Activated CD4-positive, alpha-beta T cell treated with anti-CD3 and anti-CD28 coated beads, Interleukin-2, amount 10 ng/mL, durations not matched to agents 7 days and 5 days (primary cell): ENCODE measurements at places on chromosomes 3 and 15. TPM values are rescaled to one million over a fixed set of nuclear protein-coding genes. Genes with fewer than 3 reads are reported as not detected.

Gene FRMD4B
- 8.2 TPM for total RNA-seq

Gene LSMEM2
- not detected for total RNA-seq

Gene RBSN
- total RNA-seq: 20.5 TPM

Gene MYLK
- 0.15 TPM for total RNA-seq

Gene CAND2
- 0.98 TPM for total RNA-seq

Gene FSIP1
- total RNA-seq: 0.48 TPM

Gene ITIH3
- total RNA-seq: not detected

Gene VEPH1
- total RNA-seq: not detected

Gene PAK6
- total RNA-seq: 0.47 TPM

Gene TADA3
- total RNA-seq: 77.6 TPM

Gene DZIP1L
- total RNA-seq: 0.37 TPM

GRCh38 chr3:4948395-4948794 is 30.8 kb upstream of the BHLHE40 start:
- DNase-seq: no peak

DNA sequence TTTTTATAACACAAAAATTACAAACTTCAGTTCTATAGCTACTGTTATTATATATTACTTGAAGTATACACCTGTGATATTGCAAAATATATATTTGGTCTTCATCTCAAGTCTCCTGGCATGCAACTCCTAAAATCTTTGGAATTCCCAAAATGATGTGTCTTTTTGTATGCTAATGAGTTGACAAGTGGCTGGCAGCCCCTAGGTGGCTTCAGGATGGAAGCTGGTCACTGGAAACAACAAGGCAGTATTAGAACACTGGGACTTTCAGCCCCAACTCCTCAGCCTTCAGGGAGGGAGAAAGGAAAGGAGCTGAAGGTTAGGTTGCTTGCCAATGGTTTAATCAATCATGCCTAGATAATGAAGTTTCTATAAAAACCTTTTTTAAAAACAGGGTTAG is 112.0 kb downstream of the SCAPER start:
- DNase-seq: no peak

DNA sequence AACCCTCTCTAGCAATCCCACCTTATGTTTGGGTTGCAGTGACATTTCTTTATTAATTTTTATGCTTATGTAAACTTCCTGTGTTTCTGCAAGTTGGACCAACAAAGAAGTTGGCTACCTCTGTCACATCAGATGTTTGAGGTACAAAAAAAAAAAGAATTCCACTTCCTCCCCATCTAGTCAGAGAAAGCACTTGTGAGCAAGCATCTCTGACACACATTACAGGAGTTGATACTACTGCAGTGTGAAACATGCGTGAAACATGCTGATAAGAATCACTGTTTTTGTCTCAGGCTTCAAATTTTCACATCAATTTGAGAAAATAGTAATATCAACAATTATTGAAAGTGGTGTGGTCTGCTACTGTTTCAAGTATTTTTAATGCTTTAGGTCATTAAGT is 1.3 kb downstream of the SCAANT1 start:
- DNase-seq: peak; percentile 27

DNA sequence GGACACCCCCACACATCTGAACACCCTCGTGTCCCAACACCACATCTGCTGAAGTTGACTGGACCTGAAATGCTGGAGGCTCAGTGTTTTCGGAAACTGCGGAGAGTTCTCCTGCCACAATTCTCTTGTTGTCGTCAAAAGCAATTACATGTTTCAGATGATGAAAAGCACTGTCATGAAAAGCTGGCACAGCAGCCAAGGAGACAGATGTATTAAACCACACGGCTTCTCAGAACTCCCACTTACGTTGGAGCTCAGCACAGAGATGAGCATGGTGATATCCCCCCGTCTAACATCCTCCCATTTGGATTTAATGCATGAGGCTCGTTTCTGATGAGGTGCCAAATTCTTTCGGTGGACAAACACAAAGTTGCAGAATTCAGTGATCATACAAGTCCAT is 180.1 kb downstream of the RORA start:
- no peak for DNase-seq

- no peak for DNase-seq
Measured at GRCh38 chr15:77546050-77546501, 86.6 kb downstream of the LINGO1 start.

GRCh38 chr3:126307591-126308393 is 49.4 kb downstream of the KLF15 start:
- no peak for DNase-seq

DNA sequence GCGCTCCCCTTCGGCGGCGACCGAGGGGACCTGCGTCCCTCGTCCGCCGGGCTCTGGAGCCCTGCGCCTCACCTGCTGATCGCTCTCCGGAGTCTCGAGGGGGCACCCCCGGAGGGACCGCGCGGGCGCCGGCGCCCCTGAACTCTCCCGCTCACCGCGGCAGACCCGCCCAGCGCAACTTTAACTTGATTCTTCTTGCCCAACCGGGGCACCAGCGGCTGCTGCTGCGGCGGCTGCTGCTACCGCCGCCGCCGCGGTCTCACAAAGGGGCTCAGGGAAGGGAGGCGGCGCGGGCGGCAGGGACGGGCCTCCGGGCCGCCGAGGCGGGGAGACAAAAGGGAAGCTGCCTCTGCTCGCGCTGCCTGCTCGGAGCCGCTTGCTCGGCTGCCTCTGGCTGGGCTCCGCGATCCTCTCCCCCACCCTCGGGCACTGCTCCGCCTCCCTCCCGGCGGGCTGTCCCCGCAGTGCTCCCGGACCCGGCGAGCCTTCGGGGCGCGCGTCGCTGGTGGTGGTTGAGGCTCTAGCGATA is at the start of gene PPM1L:
Gene PPM1L, plus strand, starts transcription at position 456 of the 529 bp plus-strand sequence.
- DNase-seq: peak; percentile 62

DNA sequence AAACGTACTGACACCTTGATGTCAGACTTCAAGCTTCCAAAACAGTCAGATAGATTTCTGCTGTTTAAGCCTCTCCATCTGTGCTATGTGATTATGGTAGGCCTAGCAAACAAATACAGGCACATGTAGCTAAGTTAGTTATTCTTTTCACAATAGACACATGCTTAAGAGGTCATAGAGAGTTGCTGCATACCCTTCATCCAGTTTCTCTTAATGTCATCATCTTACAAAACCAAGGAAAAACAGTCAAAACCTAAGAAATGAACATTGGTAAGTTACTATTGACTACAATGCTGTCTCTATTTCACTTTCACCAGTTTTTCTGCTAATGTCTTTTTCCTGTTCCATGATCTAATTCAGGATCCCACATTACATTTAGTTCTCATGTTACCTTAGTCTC is 946.8 kb downstream of the TUSC7 start:
- DNase-seq: no peak

GRCh38 chr3:11088831-11089230 is 65.5 kb upstream of the HRH1 start:
- DNase-seq: no peak

DNA sequence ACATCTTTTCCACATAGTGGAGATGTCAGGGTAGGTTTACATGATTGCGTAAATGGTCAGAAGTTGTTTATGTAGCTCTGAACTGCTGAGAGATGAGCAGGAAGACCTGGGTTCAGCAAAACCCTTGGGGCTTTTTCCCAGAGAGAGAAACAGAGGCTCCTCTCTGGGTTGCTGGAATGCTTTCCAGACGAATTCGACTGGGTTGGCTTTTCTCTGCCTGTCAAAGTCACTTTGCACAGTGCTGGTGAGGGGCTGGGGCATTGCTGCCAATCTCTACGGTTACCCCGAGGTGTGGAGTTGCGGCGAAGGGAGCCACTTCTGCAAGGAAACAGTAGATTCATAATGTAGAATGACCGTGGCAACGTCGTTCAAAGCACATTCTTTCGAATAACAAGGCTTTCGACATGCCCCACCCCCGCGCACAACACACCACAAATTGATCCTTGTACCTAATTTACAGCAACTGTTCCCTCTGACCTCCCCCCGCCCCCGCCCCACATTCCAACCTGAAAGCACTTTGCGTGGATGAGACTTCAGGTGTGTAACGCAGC is 950 bp upstream of the CNTN4 start:
- DNase-seq: no peak

GRCh38 chr3:39505866-39506742 is 38.6 kb downstream of the MOBP start:
- DNase-seq: no peak

DNA sequence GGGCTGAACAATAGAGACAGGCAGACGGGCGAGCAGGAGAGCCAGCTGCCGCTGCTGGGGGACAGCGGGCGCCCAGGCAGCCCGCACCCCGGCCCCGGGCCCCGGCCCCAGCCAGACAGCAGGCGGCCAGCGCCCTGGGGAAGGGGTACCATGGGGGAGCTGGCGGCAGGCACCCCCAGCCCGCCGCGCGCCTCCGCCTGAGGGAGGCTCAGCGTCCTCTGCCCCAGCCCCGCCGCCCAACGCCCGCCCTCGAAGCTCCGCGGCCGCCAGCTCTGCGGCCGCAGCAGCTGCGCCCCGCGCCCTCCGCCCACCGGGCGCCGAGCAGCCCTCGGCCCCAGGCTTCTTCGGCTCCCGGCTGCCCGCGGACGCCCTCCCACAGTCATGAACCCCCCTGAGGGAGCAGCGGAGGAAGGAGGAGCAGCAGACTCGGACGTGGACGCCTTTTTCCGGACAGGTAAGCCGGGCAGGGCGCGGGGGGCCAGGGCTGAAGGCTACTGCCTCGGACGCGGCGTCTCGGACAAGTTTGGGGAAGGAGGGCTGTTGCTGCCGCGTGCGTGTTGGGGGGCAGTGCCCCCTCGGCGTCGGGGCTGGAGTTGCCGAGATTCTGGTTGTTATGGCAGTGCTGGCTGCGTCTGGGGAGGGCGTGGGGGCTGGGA is 41.6 kb upstream of the ROPN1 start:
- no peak for DNase-seq

DNA sequence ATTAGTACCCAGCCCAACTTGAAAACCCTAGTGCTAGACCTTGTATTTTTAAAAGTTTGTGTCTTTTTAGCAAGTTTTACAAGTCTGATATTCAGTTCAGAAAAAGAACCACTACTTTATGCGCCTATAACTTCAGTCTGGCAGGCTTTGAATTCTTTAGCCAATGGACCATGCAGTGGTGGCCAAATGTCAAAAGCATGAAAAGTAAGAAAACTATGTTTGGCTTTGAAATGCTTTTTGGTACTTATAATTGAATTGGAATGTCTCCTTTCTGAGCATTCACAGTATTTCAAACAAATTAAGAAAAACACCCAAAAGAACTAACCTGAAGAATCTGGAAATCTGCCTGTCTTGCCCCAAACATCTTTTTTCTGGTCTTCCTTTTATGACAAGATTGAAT is 12.8 kb downstream of the WDR48 start:
- no peak for DNase-seq

DNA sequence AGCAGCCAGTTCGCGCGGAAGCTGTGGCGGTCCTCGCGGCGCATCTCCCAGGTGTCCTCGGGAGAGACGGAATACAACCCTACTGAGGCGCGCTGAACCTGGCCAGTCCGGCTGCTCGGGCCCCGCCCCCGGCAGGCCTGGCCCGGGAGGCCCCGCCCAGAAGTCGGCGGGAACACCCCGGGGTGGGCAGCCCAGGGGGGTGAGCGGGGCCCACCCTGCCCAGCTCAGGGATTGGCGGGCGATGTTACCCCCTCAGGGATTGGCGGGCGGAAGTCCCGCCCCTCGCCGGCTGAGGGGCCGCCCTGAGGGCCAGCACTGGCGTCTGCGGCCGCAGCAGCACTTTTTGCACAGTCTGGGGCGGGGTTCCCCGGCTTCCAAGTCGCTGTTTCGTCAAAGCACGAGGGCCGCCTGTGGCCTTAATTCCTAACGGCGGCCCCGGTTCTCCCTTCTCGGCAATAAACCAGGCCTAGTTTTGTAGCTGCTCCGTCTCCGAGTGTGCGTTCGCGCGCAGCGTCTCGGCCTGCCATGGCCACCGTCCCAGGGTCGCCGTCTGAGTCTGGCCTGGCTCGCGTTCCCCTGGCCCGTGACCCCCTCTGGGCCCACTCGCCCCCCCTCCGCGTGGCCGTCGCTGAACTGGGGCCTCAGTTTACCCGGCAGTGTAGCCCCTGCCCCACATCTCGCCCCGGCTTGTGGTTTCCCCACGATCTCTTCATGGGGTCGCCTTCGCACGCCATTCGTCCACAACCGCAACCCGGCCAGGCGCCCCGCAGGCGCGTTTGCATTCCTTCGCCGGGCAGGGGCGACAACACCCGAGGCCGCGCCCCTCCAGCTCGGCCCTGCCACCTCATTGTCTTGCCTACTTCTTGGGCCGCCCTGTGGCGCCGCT is 30.0 kb downstream of the NBEAL2 start:
- DNase-seq: peak; percentile 66

GRCh38 chr15:86183596-86184491 is 104.2 kb downstream of the AGBL1 start:
- no peak for DNase-seq

DNA sequence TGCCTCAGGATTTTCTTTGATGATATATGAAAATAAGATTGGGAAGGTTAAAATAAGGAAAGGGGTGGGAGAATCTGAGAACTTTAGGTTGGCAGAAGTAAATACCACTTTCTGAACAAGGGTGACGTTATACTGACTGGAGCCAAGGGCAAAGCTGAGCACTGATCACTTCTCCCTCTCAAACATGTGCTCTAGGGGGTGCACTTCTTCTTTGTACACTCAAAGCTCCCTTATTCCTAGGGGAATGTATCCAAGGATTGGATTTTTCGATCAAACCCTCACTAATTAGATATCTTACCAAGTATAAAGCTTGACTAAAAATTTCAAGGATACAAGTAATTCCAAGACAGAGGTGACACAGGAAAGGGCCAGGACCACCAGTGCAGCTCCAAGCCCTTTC is 243.9 kb upstream of the UMPS start:
- DNase-seq: no peak

DNA sequence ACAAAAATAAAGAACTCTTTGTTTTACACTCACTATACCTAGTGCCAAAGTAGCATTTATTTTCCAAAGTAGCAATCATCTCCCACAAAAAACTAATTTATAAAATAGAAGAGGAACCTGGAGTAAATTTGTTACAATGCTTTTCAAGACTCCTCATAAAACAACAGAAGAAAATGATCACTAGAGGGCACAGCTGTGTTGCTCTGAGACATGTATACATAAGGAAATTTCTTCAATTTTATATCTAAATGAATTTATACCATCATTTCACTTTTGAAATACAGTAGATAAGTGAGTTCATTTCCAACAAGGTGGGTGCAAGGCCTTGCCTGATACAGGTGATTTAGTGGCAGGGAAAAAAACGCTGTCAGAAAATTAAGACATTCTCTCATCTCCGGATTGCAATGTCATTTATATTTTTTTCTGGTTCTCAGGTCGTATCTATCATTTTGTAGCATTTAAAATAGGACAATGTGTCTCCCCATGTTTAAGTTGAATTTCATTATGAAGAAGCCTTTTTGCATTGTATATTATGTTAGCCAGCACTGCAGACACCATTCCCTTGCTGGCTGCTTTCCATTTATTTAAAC is 25.3 kb upstream of the ARHGEF26 start:
- no peak for DNase-seq

DNA sequence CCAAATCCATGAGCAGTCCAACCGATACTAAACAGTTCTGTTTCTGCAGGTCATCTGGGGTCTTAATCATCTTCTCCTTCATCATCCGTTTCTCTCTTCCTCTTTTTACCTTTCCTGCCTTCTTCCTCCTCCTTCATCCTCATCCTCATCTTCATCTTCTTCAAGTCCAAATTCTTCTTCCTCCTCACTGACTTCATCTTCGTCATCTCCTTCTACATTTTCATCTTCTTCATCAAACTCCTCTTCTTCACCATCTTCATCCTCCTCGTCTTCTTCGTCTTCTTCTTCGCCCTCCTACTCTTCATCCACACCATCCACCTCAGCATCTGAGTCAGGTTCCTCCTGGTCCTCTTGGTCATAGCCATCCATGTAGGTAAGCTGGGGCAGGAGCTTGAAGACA is 14.2 kb upstream of the COMMD4 start:
- DNase-seq: no peak

- DNase-seq: no peak
Measured at GRCh38 chr15:40325700-40326099, 2.2 kb downstream of the INAFM2 start.
